ENCODE measurements at places on chromosomes 13 and 19.

DNA sequence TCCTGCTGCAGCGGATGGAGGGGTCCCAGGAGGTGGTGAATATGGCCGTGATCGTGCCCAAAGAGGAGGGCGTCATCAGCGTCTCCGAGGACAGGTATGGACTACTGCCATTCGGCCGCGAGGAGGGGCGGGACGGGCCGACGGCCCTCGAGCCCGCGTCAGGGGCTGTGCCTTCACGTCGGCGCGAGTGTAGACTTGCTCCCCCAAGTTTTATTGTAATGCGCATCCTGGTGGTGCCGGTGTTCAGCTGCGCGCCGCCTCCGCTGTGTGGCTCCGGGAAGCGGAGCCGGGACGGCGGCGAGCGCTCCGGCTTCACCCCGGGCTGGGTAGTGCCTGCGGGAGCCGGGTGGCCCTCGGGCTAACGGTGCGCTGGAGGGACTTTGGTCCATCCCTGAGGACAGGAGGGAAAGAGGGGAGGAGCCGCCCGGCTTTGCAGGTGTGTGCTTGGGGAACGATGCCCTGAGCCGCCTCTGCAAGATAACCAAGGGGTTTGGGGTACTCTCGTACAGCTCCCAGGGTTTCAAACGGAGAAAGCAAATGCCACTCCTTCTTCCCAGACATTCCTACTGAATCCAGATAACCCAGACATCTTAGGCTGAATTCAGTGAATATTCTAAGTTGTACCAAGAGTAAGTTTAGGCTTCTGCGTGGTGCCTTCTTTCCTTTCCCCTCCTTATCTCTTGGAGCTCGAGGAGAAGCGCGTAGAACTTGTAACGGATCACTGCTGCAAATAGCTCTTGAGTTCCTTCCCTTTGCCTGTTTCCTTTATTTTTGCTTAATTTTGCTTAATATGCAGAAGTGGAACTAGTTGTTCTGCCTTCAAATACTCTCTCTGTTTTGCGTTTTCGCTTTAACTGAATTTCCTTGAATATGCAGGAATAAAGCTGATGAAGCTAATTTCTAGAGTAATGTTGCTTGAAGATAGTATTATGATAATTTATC is 740 bp downstream of the WDFY2 start:
- no peak for DNase-seq

- no peak for DNase-seq
Measured at GRCh38 chr13:47036294-47037008, 139.6 kb upstream of the HTR2A start.

- DNase-seq, result no peak
Measured at GRCh38 chr19:48274173-48274572, 4.3 kb downstream of the ZNF114 start.

DNA sequence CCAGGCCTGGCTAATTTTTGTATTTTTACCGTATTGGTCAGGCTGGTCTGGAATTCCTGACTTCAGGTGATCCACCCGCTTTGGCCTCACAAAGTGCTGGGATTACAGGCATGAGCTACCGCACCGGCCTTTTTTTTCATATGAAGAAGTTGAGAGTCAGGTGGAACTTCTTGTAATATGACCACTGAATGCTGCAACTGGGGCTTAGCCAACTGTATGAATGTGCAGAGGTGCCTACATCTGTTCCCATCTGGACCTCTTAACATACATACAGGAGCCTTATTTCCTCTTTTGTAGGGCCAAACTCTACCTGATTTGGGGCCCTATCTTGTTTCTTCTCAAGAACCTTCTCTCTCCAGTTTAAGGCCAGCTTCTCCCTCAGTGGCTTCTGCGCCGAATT is 11.9 kb upstream of the GGACT start:
- DNase-seq, result no peak

DNA sequence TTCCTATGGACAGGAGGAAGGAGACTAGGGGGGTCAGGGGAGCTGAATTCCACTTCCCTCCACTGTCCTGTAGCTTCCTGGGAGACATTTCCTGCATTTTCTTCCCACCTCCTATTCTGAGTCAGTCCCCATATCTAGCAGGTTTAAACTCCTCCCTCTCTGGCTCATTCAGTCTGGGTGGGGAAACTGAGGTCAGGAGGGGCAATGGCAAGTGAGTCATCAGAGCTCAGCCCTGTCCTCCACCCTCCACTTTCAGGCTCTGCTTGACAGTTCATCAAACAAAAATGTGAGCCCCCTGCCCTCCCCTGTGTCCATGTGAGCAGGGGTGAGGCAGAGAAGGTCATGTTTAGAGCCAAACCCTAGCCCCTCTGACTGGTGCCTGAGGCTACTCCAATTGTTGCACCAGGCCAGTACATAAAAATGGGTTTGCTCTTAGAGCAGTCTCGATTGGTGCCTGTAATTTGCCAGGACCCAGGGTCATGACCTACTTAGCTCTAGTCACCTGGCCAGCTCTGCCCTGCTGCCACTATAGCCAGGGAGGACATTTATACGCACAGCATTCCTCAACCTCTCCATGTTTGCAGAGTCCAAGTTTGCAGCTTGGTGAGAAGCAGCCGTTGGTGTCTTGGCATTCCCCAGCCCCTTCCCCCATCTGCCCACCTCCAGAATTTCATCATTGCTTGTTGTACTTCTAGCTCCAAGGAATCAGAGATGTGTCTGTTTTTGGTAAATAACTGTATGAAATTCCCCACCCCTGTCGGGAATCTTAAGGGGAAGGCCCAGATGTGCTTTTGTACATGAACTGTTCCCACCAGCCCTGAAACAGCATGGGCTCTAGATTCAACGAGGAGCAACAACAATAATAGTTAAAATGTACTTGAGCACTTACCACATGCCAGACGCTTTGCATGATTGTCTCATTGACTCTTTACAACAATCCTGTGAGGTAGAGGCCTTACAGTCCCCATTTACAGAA is 20.7 kb downstream of the SAMD4B start:
- peak; percentile 38 for DNase-seq

DNA sequence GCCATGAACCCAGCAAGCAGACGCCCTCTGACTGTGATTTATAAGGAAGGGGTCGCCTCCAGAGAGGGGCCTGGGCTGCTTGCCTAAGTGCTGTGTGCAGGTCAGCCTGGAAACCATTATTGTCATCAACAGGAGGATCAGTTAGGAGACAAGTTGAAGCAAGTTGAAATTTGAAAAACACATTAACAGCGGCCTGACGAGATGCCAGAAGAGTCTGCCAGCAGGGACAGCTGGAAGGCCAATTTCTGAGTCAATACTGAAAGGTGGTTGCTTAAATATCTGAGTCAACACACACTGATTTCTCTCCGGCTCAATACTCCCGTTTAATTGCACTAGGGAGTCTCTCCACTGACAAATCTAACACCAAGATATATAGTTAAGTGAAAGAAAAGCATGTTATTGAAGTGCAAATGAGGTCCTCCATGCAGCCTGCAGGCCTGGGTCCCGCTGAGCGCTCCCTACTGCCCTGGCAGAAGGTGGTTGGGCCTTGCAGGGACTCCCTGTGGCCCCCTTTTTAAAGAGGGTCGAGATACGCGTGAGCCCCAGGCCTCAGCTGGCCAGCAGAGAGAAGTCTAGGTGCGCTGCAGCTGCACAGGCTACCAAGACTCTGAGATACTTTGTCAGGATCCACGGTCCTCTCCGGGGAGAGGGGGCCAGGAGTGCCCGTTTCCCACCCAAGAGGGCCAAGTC is 91.1 kb downstream of the RNASEH2B start:
- DNase-seq, result peak; percentile 40

GRCh38 chr19:51292971-51293370 is 18.5 kb upstream of the IGLON5 start:
- DNase-seq, result no peak

GRCh38 chr19:11639245-11639601 is 41.9 kb downstream of the ZNF627 start:
- no peak for DNase-seq

DNA sequence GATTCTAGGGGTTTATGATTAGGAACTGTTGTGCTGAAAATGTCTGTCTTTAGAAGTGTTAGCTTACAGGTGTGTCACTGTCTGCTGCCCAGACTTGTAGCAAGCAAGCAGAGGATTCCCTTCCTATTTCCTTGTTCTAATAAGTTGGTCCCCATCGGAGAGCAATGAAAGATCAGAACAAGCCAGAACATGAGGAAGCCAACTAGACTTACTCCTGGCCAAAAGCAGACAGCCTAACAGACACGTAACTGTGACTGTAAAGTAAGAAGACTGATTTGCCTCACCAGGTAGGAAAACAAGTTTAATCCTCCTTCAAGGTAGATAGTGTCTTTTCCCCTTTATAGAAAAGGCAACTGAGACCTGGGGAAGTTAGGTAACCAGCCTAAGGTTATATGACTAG is 12.5 kb downstream of the POLR1D start:
- no peak for DNase-seq

GRCh38 chr13:28251466-28251865 is 113.1 kb downstream of the PAN3 start:
- DNase-seq, result no peak

DNA sequence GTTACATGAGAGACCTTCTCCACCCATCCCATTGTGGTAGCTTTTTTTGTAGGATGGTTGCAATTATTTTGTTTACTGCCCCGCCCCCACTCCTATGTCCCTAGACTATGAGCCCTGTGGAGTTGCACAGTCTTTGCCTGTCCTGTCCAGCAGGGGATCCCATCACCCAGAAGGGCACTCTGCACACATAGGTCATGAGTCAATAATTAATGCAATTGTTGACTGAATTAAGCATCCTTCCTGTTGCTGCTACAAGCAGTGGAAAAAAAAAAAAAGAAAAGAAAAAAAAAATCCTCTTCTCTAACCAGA is 14.2 kb downstream of the C19orf81 start:
- DNase-seq, result no peak

- no peak for DNase-seq
Measured at GRCh38 chr13:51249770-51250741, 27.9 kb downstream of the FAM124A start.

DNA sequence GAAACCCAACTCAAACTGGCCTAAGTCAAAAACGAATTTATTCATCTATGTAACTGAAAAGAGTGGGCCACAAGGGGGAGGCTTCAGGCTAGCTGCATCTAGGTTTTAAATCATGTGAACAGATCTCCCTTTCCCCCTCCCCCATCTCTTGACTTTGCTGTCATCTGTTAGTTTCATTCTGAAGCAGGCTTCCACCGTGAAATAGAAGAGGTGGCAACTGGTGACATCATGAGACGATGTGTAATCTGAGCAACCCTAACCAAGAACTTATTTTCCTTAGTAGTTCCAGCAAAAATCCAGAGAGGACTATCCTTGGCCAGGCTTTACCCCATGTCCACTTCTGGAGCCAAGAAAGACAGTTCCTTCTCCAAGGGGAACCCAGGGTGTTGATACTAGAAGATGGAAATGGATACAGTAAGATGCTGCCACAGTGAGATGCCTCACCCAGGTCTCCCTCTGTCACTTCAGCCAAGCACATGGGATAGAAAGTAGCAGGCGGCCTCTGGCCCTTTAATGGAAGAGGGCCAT is 9.4 kb downstream of the SAMD4B start:
- no peak for DNase-seq

DNA sequence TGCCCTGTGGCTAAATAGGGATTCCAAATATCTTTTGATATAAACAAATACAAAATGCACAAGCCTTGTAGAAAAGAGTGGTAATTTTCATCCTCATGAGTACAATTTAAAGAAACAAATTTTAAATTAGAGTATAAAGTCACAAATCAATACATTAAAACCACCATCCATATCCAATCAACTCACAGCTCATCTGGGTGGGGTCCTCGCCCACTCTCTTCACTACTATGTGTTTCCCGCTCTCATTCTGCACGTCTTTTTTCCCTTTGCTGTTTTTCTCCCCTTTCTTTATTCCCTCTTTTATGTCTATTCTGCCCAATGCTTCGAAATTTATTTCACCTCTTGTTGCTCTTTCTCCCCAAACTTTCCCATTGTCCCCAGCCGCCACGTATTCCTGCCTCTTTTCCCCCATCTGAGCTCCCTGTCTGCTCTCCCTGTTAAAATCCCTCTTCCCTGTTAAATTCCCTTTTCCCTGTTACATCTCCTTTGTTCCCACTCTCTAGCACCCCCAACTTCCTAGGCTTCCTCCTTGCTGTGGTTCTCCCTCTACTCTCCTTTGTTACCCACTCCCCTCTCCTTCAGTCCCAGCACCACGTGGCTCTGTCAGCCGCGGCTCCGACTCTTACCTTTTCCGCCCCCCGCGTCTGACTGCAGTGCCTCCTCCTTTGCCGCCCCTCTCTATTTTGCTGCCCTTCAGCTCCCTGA is 1.3 kb downstream of the ZNF616 start:
- no peak for DNase-seq

- no peak for DNase-seq
Measured at GRCh38 chr19:21694171-21694906, 73.0 kb downstream of the ZNF100 start.

DNA sequence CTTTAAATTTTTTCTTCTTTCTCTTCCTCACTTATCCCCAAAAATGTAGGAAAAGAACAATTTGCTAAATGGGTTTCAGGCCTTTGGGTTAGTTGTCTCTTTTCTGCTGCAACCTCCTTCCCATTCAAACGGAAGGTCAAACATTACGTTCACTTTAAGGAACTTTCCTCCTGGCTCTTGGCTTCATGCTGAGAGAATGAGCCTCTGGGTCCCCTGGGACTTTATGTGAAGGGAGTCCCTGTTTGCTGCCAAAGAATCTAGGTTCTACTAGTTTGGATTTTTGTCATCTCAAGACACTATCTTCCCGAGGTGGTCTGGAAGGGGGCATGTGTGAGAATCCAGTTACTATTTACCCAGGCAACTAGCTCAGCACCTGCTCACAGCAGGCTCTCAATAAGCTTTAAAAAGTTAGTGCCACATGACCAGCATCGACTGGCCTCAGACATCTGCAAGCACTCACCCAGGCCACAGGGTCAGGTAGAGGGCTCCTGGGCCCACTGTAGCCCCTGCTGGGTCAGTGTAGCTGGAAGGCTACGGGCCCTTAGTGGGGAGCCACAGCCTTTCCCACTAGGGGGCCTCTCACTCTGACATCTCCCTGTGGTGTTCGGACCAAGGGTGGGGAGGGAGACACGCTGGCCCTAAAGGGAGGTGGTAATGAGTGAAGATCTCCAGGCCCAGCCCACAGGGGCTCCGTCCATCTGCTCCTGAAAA is 40.5 kb downstream of the FAM124A start:
- no peak for DNase-seq

GRCh38 chr13:47661076-47661475 is 340.0 kb downstream of the SUCLA2 start:
- DNase-seq, result peak; percentile 82

GRCh38 chr19:17311455-17312188 is 2.3 kb downstream of the DDA1 start:
- no peak for DNase-seq

DNA sequence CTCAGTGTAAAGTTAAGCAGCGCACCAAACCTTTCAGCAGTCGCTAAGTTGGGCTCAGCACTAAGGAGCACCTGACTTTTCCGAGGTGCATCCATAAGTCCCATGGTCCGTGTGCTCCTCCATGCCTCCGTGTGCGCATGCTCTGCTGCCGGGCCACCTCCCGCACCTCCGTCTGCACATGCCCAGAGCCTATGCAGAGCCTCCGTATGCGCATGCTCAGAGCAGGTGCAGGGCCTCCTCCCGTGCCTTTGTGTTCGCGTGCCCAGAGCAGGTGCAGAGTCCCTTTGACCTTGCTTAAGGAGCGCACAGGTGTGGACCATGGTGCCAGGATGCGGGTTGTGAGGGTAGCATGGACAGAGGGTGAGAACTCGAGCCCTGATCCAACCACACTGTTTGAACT is 46.0 kb downstream of the ATP11A start:
- DNase-seq, result no peak

GRCh38 chr19:58361900-58362271 is 665 bp downstream of the ZNF497 start:
- no peak for DNase-seq
